ENCODE measurements at places on chromosomes 6 and 20.

- no peak for DNase-seq
These were observed 33.5 kb downstream of the DACT2 start for GRCh38 chr6:168286116-168286515.

DNA sequence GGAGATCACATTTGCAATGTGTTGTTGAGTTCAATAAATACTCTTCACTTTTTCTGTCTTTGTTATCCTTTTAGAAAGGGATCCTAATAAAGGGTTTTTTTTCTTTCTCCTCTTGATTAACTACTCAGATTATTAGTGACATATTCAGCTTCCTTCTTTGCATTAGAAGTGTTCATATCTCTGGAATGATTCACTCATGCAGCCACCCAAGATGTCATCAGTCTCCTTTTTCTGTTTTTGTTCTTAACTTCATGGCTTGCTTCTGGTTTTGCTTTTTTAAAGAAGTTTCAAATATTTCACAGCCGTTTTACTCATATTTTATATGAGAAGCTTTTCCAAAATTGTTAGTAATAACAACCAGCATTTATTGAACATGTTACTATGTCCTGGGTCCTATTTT lies 187.6 kb downstream of the TMEM242 start:
- no peak for DNase-seq

DNA sequence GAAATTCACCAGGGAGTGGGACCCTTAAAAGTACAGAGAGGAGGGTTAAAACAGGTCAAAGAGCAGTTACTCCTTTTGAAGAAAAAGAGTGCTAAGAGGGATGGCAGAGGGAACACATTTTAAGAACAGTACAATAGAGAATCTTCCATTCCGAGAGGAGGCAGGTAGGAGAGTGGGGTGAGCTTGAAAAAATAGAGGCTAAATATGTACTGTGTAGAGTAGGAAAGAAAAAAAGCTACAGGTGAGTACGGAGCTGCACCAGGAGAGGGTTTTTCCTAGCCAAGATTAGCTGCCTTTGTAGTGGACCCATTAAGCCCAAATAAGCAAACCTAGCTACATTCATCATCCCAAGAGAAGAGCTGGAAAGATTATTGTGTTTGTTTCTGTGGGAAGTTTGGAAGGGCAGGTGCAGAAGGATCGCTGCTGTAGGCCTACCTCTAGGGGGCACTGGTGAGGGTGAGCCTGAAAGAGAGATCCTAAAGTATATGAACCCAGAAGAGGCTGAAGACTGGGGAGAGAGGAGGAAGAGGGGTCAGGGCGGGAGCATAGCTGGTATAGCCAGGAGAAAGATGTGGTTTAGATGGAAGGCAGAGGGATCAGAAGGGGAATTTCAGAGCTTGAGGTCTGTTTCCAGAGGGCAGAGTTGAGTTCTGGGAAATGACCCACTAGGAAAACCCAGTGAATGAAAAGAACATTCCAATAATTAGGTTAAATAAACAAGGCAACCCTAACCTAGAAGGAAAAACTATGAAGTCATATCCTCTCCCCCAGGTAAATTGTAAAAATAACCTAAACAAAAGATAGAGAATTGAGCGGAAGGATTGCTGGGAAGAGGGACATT lies 50.2 kb upstream of the HINT3 start:
- no peak for DNase-seq

DNA sequence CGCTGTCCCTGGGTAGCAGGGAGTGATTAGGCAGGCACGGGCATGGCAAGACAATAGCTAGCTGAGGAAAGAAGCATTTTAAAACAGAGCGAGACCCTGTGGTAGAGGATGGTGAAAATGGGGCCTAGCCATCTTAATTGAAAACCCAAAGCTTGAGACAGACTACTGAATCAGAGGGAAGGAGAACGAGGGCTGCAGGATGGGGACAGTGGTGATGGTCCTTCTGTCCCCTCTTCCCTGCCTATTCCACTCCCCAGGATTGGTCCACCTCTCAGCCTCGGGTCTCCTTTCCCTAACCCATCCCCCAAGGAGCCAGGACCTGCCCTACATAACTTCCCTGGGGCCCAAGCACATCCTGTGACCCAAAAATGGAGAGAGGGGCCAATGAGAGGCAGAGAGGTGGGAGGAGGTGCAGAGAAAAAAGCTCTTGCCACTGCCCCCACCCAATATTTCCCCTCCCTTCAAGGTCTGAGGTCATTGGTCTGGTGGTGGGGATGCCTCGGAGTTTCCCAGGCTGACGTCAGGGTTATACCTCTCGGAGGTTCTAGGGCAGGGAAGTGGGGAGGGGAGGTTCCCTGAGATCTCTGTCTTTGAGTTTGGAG lies 884 bp upstream of the CUTA start:
- no peak for DNase-seq

DNA sequence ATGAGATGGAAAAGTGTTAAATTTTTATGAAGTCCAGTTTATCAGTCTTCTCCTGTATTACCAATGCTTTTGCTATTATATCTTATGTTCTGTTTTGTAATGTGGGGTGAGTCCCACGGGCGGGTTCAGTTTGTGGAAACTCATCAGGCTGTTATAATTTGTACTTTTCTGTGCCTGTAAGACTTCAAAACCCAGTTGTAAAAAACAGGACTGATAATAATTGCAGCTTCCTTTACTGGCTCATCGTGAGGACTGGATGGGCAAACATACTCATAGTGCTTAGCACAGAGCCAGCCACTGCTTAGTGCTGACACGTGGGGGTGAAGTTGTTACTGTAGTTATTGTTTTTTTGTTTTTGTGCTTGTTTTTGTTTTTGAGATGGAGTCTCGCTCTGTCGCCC lies 45.6 kb downstream of the TGM2 start:
- DNase-seq = no peak

GRCh38 chr6:4743926-4744325 lies 32.3 kb upstream of the CDYL start:
- DNase-seq = no peak

DNA sequence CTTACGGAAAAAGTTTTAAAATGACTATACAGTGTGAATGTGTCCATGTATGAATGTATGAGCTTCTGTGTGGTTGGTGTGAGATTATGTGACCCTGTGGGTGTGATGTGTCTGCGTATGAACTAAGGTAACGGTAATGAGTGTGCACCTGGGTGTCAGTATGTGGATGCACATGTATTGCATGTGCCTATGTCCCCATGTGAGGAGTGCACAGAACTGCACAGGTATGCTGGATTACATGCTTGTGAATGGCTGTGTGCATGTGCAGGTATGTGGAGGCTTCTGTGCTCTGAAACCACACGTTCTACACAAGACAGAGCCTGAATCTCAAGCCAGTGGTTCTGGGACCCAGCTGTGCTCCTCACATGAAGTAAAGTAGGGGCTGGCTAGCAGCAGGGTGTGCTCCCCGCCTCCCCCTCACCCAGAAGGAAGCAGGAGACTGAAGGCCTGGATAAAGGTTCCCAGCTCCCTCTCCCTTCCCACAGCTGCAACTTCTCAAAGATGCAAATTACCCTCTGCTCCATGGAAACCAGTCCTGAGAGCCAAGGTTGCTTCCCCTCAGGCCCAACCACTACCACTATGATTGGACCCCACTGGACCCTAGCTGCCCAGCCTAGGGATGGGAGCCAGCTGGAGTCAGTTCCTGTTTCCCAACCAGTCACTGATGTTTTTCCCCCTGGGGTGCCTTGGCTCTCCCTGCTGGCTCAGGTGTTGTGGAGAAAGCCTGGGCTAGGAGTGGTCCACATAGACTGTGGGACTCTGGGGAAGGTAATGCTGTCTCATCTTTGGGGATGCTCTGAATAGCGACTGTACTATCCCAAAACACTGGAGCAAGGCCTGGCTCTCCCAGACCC lies 24.8 kb upstream of the SPDEF start:
- no peak for DNase-seq

GRCh38 chr20:5881703-5882102 lies 68.6 kb downstream of the TRMT6 start:
- DNase-seq = no peak

GRCh38 chr6:80376411-80376810 lies 269.9 kb downstream of the BCKDHB start:
- no peak for DNase-seq

DNA sequence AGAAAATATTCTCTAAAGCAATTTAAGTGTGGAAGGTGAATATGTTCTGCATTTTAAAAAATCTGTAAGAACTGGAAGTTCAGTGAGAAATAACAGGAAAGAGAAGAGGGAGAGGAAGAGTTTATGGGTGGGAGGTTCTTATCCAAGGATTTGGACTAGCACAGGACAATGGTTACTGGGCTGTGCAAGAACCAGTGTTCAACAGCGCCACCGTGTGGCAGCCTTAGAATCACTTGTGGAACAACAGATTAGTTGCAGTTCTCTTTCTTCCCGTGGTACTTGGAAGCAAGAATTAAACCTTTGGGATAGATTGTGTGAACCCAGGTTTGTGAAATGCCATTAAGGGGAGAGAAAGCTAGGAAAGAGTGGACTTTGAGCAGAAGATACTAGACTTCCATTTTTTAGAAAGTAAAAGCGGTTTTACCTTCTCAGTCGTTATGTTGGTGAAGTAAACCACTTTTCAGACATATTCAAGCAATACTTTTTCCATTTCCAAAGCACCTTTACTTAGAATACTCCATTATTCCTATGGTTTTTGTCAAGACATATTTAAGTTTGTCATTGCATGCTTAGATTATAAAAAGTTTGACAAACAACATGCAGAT lies 436.7 kb downstream of the RNF144B start:
- peak; percentile 14 for DNase-seq

DNA sequence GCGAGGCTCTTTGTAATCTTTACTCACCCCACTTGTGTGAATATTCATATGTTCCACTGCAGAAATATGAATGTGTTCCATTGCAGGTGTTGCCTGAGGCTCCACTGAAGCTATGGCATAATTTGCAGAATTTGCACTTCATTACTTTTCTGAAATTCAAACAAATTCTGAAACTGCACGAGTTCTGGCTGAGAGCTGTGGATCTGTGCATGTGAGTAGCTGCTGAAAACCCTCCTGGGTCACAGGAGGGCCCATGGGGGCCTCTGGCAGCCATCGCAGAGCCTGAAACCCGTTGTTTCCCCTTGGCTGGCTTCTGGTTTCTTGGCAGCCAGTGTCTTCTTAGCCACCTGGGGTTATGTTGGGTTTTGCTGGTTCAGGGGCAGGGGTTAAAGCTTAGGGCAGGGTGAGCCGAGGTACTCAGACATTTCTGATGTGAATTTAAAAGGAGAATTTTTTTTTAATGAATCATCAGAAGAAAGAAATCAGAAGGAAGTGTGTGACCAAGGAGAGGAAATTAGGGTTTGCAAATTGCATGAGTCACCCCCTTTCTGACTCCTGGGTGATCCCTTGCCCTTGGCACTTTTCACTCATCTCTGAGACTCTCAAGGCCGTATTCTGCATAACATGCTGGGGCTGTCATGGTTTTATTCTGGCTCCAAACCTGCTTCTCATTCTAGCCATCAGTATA lies 40.6 kb downstream of the TOX2 start:
- DNase-seq = peak; percentile 77

DNA sequence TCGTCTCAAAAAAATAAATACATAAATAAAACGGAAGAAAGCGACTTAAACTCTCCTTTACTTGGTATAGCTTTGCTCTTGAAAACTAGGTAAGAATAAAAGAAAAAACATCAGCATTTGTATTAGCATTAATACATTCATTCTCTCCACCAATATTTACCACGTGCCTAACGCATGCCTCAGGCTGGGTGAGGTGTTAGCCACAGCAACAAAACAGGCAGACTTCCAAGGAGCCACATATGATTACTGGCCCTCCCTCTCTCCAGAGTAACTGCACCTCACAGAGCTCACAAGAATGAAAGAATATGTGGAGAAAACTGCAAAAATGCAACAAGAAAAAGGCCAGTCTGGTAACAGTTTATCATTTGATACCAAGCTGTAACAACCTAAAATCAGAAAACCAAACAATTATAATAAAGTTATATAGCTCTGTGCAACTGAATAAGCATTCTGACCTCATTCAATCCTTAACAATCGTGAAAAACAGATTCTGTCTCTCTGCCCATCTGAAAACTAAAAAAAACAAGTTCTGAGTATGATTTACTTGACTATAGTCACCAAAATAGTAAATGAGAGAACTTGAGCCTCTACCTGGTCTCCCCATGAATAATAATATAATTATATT lies 5.2 kb downstream of the NAPB start:
- no peak for DNase-seq

DNA sequence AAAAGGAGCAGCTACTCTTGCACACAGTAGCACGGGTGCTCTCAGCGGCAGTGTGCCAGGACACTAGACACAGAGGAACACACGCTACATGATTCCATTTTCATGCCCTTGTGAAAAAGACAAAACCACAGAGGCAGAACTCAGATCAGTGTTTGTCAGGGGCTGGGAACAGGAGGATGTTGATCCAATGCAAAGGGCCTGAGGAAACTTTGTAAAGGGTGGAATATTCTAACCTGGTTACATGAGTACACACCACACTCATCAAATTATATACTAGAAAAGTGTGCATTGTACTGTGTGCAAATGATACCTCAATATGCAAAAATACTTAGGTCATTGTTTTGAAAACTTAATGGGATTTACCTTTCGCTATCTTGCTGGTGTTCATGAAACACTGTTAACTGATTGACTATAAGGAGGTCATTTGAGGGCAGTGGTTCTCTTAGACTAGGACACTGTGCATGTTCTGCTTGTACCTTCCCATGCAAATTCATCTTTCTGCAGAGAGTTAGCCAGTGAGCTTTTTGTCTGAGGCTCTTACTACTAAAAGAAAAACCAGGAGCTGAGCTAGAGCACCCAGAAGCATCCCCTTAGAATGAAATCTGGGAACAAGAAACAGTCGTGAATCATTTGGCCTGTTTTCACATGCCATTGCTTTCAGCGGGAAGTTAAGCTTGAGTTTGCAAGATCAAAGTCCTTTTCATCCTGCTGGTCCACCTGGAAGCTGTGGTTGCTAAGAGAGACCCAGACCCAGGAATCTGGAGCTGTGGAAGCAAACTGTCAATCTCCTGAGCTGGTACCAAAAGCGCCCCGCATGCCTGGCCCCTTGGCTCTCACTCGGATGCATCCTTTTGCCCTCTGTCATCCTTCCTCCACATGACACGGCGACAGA lies 204.8 kb downstream of the TTLL2 start:
- DNase-seq = no peak
